Activated CD4-positive, alpha-beta T cell treated with anti-CD3 and anti-CD28 coated beads for 1 hour (primary cell): ENCODE measurements at places on chromosomes 3 and 15.

DNA sequence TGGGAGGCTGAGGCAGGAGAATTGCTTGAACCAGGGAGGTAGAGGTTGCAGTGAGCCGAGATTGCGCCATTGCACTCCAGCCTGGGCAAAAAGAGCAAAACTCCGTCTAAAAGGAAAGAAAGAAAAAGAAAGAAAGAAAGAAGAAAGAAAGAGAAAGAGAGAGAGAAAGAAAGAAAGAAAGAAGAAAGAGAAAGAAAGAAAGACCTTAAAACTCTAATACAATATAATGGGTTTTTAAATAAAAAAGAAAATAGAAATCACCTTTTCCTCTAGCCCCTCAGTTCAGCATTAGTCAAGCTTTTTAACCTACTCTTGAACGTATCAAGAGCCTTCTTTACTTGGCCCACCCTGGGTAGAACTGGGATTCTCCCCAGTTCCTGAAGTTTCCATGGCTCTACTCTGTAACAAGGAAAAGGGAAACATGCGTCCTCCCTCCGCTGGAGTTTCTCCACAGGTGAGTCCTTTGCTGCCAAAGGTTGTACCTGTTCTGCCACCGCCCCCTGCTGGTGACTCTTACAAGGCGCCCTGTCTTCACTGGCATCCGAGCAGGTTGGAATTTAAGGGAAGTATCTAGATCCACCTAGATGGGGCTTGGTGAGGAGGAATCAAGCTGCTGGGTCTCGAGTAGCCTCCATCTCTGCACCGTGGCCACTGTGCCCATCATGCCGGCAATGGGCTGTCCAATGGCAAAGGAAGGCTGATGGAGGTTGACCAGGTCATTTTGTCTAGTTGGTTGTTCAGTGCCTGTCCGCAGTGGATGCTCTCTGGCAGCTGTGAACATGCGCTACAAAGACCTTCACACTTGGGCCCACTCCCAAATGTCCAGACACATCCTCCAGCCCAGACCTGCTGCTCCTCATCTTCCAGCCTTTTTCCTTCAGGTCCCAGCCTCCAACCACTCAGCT is 20.6 kb upstream of the EPHB3 start:
- peak; percentile 61 for DNase-seq

DNA sequence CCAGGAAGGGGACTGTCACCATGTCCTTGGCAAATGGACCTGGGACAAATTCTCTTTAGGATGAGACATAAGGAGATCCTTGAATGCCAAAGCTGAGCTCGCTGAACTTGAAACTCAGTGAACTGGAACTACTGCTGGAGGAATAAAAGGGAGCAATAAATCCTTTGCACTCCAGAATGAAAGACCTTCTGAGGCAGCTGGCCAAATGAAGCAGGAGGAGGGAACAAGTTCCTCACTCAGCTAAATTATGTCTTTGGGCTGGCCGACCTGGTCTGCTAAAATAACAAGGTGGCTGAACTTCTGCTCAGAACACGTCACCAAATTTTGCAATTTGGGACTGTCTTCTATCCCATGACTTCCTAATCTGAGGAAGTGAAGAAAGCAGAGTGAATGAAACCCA is 314.7 kb downstream of the LPP start:
- no peak for DNase-seq

GRCh38 chr3:88167704-88168103 is 17.9 kb downstream of the C3orf38 start:
- DNase-seq: no peak

DNA sequence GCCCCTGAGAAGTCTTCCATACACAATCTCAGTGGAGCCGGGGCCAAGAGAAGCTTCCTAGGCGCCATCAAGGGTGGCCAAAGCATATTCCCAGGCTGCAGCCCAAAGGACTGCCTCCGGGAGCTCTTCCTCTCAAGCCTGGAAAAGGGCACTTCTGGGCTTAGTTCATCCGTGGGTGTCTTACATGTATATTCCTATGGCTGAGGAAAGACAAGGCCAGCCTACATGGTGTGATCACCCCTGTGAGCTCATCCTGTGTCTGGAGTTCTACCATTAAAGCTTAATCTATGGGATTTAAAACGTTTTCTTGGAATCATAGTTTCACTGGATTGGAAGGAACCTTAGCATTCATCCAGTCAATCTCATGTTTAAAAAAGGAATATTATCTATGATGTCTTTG is 21.9 kb upstream of the TIMP4 start:
- no peak for DNase-seq

DNA sequence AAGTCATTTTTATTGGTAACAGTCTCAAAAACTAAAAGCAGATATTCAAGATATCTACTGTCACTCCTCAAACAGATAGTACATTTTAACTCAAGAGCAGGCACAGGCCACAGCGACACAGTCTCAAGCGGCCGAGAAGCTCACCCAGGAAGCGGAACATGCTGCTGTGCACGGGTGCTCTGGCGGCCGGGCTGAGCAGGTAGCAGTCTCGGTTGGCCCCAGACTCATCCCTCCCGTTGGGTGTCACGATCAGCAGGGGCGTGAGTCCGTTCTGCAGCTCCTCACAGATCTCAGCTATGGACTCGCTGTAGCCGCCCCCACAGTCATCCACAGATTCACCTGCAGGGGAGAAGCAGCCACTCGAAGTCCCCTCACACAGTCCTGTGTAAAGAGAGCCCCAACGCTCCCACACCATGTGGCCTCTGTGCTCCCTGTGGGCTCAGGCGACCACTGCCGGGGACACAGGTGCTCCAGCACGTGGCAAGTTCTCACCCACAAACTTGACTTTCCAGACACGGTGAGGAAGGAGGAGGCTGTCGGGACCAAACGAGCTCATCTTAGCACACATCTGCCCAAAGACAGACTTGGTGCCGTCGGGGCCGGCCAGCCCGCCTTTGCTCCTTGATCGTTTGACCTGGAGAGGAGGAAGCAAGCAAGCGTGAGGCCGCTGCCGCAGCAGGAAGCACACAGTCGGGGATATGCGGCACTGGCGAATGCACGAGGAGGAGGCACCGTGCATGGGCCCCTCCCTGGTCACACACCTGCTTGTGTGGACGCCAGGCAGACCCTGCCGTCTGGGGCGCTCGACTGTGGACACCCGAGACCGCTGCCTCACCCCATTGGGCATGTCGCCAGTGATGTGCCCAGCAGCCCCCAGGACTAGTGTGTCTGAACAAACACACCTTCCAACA is 17.7 kb upstream of the OCA2 start:
- DNase-seq: no peak

GRCh38 chr3:124680521-124680920 is 49.7 kb upstream of the UMPS start:
- DNase-seq: no peak

DNA sequence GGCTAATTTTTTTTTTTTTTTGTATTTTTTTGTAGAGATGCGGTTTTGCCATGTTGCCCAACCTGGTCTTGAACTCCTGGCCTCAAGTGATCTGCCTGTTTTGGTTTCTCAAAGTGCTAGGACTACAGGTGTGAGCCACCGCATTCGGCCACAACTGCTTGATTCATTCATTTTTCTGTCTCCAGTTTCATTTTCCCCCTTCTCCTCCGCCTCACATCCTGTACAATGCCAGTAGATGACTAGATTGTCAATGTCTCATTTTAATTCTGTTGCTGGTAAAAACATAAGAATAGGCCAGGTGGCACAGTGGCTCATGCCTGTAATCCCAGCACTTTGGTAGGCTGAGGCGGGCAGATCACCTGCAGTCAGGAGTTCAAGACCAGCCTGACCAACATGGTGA is 12.0 kb upstream of the ZNF592 start:
- peak; percentile 38 for DNase-seq

DNA sequence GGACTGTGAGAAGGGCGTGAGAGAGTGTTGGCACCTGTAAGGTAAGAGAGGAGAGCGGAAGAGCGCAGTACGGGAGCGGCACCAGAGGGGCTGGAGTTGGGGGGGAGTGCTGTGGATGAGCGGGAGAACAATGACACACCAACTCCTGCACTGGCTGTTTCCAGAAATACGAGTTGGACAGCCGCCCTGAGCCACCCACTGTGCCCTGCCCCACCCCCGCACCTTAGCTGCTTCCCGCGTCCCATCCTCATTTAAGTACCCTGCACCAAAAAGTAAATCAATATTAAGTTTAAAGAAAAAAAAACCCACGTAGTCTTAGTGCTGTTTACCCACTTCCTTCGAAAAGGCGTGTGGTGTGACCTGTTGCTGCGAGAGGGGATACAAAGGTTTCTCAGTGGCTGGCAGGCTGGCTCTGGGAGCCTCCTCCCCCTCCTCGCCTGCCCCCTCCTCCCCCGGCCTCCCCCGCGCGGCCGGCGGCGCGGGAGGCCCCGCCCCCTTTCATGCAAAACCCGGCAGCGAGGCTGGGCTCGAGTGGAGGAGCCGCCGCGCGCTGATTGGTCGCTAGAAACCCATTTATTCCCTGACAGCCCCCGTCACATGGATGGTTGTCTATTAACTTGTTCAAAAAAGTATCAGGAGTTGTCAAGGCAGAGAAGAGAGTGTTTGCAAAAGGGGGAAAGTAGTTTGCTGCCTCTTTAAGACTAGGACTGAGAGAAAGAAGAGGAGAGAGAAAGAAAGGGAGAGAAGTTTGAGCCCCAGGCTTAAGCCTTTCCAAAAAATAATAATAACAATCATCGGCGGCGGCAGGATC is at the start of gene SOX2:
Gene SOX2 (plus strand): TSS at position 601 of the 811 bp plus-strand sequence. CDS start 436 bp downstream, outside the sequence.
- DNase-seq: no peak

- no peak for DNase-seq
Observed at GRCh38 chr3:58175187-58175436, 35.7 kb downstream of the DNASE1L3 start.

GRCh38 chr3:98897701-98898100 is 3.8 kb downstream of the DCBLD2 start:
- DNase-seq: no peak

- DNase-seq: no peak
Observed at GRCh38 chr15:75327491-75327890, 8.4 kb upstream of the COMMD4 start.

- DNase-seq: no peak
Observed at GRCh38 chr3:43580181-43580580, 41.6 kb downstream of the ANO10 start.

GRCh38 chr3:81911221-81911620 is 149.8 kb upstream of the GBE1 start:
- DNase-seq: no peak

GRCh38 chr15:34812369-34812768 is 17.0 kb upstream of the ACTC1 start:
- DNase-seq: no peak

DNA sequence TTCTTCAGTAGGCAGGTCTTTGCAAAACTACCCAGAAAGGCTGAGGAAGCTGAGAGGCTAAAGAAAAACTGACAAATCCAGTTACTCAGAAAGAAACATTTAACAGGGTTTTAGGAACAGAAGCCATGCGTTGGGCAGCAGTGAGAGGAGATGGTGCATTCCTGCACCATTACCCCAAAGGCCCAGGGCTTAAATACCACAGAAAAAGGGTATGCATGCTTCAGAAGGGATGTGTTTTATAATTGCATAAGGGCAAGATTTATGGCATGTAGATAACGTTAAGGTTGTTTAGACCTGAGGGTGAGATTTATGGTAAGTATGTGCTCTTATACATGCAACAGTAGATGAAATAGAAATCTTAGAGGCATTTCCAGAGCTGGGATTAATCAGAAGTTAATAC is 10.0 kb downstream of the C3orf52 start:
- DNase-seq: no peak

GRCh38 chr15:81286621-81287121 is 37.3 kb downstream of the STARD5 start:
- no peak for DNase-seq

- DNase-seq: no peak
Observed at GRCh38 chr3:62277450-62277849, 95.9 kb downstream of the FEZF2 start.

DNA sequence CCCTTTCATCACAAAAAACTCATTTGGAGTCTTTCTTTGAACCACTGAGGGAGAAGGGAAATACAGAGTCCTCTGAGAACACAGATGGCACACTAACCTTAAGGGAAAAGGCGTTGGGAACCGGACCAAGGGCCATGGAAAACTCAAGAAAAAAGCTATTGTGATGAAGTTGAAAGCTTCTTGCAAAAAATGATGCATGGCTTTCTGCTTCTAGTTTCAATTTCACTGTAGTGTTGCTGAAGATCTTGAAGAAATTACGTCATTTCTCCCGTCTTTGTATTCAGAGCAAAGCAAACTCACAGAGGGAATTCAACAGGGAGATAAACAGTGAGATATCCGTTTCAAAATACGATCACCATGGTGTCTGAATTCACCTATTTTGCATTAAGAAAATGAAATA is 642.3 kb upstream of the ADAMTS9 start:
- no peak for DNase-seq

- DNase-seq: no peak
Observed at GRCh38 chr15:23806980-23807379, 119.9 kb upstream of the NDN start.

DNA sequence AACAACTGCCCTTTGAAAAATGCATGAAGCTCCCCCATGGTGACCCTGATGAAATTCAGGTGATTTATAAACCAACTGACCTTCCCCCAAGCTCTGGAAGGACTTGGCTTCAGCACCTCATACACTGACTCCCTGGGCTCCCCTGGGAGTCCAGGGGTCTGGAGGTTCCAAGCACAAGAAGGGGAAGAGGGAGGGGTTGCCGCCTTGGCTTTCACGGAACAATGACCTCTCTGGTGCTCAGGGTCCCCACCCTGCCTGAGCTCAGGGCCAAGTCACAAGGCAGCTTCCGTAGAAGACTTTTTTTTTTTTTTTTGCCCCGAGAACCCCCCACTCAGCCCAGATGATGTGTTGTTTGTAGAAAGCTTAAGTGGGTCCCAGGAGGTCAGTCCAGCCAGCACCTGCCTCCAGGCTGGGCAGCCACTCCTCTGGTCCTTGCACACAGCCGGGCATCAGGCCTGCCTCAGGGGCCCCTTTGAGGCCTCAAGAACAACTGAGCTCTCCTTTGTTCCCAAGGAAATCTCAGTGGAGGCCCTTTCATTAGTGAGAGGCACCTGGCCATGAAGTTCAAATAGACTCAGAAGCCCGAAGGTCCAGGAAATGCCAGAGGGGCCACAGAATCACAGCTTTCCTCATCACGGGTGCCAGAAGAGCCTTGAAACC is 14.0 kb upstream of the ALAS1 start:
- no peak for DNase-seq

DNA sequence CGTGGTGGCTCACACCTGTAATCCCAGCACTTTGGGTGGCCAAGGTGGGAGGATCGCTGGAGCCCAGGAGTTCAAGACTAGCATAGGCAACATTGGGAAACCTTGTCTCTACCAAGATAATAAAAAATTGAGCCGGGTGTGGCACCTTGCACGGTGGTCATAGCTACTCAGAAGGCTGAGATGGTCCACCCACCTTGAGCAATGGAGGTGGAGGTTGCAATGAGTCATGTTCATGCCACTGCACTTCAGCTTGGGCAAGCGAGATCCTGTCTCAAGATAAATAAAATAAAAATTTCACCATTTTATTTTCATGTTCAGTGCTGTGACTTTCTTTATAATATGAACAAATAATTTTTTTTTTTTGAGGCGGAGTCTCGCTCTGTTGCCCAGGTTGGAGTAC is 12.5 kb downstream of the MAPK6 start:
- no peak for DNase-seq

DNA sequence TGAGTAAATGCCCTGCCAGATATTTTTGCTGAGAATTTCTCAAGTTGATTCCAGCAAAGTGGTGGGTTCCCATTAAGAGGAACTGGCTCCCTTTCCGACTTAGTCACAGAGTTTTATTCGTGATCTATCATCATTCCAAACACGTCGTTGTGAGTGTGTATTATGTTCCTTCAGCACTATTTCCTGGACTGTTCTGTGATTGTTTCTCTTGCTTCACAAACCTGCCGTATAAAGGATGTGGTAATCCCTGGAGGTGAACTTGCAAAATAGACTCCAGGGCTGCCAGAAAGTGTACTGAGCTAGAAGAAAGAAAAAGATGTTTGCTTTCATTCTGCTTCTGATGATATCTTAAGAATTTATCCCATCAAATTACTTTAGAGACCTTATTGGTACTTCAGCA is 14.5 kb upstream of the CAPN3 start:
- no peak for DNase-seq

GRCh38 chr15:95196176-95196915 is 965.0 kb downstream of the MCTP2 start:
- DNase-seq: no peak
